Activated CD4-positive, alpha-beta T cell treated with anti-CD3 and anti-CD28 coated beads for 48 hours (primary cell): ENCODE measurements at places on chromosomes 16 and 17.

GRCh38 chr16:22264786-22265185, 32.4 kb upstream of the POLR3E start:
- DNase-seq = no peak

DNA sequence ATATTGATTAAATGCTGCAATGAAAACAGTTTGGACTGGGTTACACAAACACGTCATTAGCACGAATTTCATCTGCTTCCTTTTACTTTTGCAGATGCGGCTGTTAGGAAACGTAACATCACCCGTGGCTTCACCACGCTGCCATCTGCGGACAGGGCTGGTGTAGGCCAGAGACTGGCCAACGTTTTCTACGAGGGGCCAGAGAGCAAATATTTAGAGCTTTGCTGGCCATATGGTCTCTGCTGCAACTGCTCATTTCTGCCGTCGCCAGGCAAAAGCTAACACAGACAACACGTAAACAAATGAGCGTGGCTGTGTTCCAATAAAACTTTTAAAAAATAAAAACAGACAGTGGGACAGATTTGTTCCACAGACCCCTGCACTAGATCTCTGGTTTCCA, 96.6 kb downstream of the ENGASE start:
- DNase-seq = no peak

DNA sequence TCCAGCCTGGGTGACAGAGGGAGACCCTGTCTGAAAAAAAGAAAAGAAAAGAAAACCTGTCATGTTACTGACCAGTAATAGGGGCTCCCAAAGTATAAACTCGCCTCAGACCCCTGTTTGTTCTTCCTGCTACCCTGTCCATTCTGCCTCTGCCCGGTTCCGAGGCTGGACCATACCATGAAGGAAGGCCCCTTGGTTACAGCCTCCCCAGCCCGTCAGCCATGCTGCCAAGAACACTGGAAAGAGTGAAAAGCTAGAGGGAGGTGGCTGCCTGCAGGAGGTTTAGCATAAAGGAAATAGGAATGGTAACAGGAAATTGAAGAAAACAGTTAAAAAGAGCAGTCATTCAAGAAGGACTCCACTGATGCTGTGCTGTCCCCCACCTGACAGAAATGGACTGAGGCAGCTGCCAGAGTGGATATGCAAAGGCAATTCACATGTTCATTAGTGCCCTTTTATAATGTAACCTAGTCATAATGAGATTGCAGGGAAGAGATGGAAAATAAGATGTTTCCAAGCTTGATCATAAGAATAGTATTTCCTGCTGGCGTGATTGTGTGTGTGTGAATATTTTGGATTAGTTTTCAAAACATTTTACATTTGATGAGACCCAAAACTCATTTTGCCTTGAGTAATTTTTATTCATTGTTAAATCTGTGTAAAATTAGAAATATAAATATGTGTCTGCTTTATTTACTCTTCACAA, 102.6 kb downstream of the GOSR1 start:
- no peak for DNase-seq

DNA sequence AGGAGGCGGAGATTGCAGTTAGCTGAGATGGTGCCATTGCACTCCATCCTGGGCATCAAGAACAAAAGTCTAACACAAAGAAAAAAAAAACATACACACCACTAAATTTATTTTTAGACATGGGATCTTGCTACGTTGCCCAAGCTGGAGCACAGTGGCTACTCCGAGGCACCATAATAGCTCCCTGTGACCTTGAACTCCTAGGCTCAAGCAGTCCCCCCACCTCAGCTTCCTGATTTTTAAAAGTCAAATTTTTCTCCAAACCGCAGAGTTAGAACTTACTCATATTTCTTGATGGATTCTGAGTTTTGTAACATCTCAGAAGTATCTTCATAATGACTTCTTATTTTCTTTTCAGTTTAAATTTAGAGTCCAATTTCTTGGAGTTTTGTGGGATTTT, 3.4 kb downstream of the CMTM4 start:
- no peak for DNase-seq

GRCh38 chr17:29179232-29180033, 765 bp downstream of the MYO18A start:
- DNase-seq = no peak

GRCh38 chr16:4537376-4538343, 913 bp downstream of the CDIP1 start:
- DNase-seq = no peak

- no peak for DNase-seq
These were observed 1.1 kb downstream of the ACTG1 start for GRCh38 chr17:81511554-81511803.

GRCh38 chr17:38636054-38636453, 30.3 kb upstream of the SRCIN1 start:
- DNase-seq = no peak

DNA sequence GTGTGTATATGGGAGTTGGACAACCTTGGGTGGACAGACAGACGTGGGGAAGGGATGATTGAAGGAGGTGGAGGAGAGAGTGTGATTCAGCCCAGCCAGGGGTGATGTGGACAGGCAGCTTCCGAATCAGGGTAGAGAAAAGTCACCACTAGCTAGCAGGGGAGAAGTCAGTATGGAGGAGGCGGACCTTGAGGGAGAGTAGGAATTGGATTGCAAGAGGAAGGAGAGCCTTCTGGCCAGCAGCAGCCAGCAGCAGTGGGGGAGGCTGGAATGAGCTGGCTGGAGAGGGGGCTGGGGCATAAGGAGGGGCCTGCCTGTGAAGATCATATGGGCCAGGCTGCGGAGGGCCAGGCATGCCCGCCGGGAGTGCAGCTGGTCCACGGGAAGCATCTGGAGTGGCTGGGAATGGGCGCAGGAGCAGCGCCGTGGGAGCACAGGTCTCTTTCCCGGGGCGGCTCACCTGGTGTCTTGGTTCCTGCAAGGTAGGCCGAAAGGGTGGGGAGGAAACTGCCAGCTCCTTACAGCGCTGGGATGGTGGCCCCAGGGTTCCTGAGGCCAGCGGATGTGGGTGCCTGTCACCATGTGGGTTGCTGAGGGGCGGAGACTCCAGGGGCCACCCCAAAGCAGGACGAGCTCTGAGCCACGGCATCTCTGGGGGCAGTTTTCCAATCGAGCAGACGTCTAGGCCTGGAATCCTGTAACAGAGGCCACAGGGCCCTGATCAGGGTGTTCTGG, 235.3 kb downstream of the SEC14L1 start:
- peak; percentile 85 for DNase-seq
